ENCODE measurements at places on chromosomes 5 and 9.

DNA sequence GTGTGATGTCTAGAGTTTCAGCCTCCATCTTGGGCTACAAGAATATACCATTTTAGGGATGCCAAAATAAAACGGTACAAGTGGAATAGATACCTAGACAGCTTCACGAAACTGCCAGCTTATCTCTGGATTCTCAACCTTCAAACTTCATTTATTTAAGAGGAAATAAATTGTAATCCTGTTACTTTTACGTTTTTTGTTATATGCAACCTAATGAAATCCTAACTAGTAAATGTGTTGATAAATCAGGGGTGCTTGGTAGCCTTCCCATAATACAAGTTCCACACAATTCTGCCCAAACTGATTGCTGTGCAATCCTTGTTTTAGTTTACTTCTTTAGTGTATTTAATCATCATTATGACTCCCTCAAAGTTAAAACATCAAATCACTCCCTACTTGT lies 75.5 kb downstream of the SSBP2 start:
- peaks cover 3% of the 10 kb centered on the region for H3K4me1 ChIP-seq
- no peak for DNase-seq
- H3K4me3 ChIP-seq = no peak overlapping the region
- H3K36me3 ChIP-seq = no peaks in the 10 kb centered on the region

- H3K27ac ChIP-seq = no peak overlapping the region
- H3K27me3 ChIP-seq = peaks cover 17% of the 10 kb centered on the region
Observed at GRCh38 chr9:126499911-126500599, 113.7 kb upstream of the LMX1B start.

- no peaks in the 10 kb centered on the region for H3K27me3 ChIP-seq
- no peaks in the 10 kb centered on the region for H3K4me1 ChIP-seq
- H3K4me3 ChIP-seq = no peak overlapping the region
- no peak overlapping the region for H3K27ac ChIP-seq
- no peak for DNase-seq
Observed at GRCh38 chr5:29307478-29307877, 1886.0 kb upstream of the CDH6 start.

DNA sequence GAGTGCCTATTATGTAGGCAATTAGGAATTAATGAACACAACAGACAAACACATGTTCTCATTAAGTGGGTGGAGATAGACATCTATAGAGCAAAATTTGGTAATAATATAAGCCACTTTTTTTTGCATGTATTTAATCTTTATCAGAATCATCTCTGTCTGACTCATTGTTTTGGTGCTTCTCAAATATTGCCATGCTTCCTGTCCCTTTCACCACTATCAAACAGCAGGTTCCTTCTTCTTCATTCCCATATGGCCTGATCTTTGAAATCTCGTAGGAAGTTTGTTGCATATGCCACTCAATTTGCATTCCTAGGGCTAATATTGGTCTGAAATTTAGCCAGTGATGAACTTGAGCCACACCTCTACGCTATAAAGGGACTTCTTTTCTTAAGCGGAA lies 128.9 kb upstream of the SPEF2 start:
- H3K4me1 ChIP-seq = no peaks in the 10 kb centered on the region
- H3K27ac ChIP-seq = no peak overlapping the region
- H3K27me3 ChIP-seq = peaks cover 47% of the 10 kb centered on the region
- no peaks in the 10 kb centered on the region for H3K36me3 ChIP-seq

- H3K27me3 ChIP-seq = peaks cover 29% of the 10 kb centered on the region
- H3K4me1 ChIP-seq = no peaks in the 10 kb centered on the region
- no peak overlapping the region for H3K27ac ChIP-seq
- no peak for DNase-seq
Observed at GRCh38 chr5:91007780-91008402, 375.2 kb downstream of the ARRDC3 start.

DNA sequence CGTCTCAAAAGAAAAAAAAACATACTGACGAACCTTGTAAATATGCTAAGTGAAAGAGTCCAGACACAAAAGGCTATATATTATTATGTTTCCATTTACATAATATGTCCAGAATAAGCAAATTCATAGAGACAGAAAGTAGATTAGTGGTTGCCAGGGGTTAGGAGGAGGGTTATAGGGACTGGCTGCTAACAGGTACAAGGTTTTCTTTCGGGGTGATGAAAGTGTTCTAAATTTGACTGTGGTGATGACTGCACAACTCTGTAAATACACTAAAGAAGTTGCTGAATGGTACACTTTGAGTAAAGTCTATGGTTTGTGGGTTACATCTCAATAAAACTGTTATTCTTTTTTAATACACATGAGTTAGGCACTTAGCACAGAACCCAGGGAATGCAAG lies 98.8 kb downstream of the MYO10 start:
- H3K27ac ChIP-seq = no peak overlapping the region
- no peak overlapping the region for H3K4me3 ChIP-seq
- no peaks in the 10 kb centered on the region for H3K36me3 ChIP-seq
- H3K27me3 ChIP-seq = peaks cover 38% of the 10 kb centered on the region

- no peaks in the 10 kb centered on the region for H3K36me3 ChIP-seq
- no peak overlapping the region for H3K27ac ChIP-seq
- no peak overlapping the region for H3K4me3 ChIP-seq
- DNase-seq = no peak
- H3K27me3 ChIP-seq = no peaks in the 10 kb centered on the region
Observed at GRCh38 chr5:17180864-17181723, 36.3 kb upstream of the BASP1 start.

- no peak overlapping the region for H3K27ac ChIP-seq
- H3K27me3 ChIP-seq = no peaks in the 10 kb centered on the region
- H3K4me3 ChIP-seq = no peak overlapping the region
- no peaks in the 10 kb centered on the region for H3K36me3 ChIP-seq
- no peaks in the 10 kb centered on the region for H3K4me1 ChIP-seq
Observed at GRCh38 chr9:104503440-104503839, 623 bp upstream of the OR13F1 start.

DNA sequence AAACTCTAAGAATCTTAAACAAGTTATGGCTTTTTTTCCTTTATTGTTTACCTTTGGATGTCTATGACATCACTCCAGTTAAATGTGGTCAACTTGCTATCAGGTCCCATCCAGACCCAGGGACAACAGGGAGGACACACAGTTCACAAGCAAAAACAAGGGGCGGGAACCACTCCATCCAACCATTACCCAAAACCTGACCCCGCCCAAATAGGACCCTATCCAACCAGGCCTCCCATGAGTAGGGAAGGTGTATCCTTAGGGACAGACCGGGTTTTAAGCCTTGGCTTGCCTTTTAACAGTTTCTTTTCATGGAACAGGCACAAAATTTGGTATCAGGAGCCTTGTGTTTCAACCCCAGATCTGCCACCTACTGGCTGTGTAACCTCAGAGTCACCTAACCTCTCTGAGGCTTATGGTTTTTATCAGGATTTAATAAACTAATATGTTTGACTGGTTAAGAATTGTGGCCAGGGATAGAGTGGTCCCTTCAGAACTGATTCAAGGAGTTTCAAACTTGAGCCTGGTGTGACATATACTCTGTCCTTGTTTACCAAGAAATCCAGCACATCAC lies 127.7 kb upstream of the RAD23B start:
- peaks cover 32% of the 10 kb centered on the region for H3K27me3 ChIP-seq
- DNase-seq = no peak
- H3K4me3 ChIP-seq = no peak overlapping the region
- peaks cover 6% of the 10 kb centered on the region for H3K36me3 ChIP-seq
- H3K4me1 ChIP-seq = no peaks in the 10 kb centered on the region

DNA sequence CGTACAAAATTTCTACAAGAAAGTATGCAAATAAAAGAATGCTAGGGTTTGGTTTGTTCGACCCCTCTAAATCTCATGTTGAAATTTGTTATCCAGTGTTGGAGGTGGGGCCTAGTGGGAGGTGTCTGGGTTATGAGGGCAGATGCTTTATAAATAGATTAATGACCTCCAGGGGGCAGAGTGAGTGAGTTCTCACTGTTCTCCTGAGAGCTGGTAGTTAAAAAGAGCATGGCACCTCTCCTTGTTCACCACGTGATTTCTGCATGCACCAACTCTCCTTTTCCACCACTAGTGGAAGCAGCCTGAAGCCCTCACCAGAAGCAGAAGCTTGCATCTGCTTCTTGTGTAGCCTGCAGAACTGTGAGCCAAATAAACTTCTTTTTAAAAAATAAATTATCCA lies 50.4 kb upstream of the FAM170A start:
- no peak overlapping the region for H3K27ac ChIP-seq
- peaks cover 24% of the 10 kb centered on the region for H3K27me3 ChIP-seq
- no peak overlapping the region for H3K4me3 ChIP-seq
- H3K36me3 ChIP-seq = peaks cover 2% of the 10 kb centered on the region
- H3K4me1 ChIP-seq = no peaks in the 10 kb centered on the region
- no peak for DNase-seq

DNA sequence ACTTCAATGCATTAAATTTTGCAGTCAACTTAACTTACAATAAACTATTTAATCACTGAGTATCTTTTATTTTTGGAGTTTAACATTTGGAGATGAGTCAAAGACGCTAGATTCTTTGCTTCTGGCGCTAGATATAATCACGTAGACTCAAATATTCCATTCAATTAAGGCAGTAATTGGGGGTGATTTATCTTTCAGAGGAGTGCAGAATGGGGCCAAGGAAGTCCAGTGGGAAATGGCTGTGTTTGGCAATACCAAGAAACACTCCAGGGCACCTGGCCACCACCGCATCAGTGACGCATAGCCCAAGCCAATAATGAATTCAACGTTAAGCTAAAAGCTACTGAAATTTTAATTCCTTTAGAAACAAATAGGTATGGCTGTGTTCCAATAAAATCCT lies 81.2 kb downstream of the PHAX start:
- peaks cover 25% of the 10 kb centered on the region for H3K27me3 ChIP-seq
- H3K4me1 ChIP-seq = peaks cover 13% of the 10 kb centered on the region
- peaks cover 3% of the 10 kb centered on the region for H3K36me3 ChIP-seq
- H3K27ac ChIP-seq = no peak overlapping the region
- H3K4me3 ChIP-seq = no peak overlapping the region

DNA sequence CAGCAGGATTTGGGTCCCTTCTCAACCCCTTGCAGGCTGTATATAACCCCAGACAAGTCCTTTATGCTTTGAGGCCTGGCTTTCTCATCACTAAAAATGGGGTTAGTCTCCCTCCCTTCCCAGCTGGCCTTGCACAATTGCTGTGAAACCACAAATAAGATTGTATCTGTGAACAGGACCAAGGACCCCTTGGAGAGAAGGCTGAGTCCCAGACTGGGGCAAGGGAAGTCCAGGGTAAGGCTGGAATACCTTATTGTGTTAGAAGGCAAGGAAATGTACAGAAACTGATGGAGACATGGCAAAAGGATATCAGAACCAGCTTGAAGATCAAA lies 11.4 kb downstream of the MACROH2A1 start:
- peaks cover 1% of the 10 kb centered on the region for H3K36me3 ChIP-seq
- H3K27me3 ChIP-seq = no peaks in the 10 kb centered on the region
- H3K27ac ChIP-seq = peak overlapping the region; percentile 60
- no peak overlapping the region for H3K4me3 ChIP-seq
- no peak for DNase-seq

DNA sequence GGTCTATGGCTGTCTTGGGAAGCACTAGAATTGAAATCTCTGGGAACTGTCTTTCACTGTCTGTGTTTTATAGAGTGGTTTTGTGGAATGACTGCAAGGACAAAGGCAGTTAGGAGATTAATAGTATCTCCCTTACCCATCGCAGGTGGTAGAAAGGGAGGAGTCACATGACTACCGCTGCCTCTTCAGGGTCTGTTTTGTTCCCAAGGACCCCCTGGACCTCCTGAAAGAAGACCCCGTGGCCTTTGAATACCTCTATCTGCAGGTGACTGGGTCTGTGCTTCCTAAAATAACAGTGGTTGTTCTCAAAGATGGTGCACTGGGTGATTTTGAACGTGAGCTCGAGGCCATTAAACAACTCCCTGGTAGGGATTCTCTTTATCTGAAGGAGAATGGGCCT lies 22.8 kb upstream of the TRMT10B start:
- peaks cover 5% of the 10 kb centered on the region for H3K36me3 ChIP-seq
- peaks cover 58% of the 10 kb centered on the region for H3K27me3 ChIP-seq
- no peak overlapping the region for H3K4me3 ChIP-seq

DNA sequence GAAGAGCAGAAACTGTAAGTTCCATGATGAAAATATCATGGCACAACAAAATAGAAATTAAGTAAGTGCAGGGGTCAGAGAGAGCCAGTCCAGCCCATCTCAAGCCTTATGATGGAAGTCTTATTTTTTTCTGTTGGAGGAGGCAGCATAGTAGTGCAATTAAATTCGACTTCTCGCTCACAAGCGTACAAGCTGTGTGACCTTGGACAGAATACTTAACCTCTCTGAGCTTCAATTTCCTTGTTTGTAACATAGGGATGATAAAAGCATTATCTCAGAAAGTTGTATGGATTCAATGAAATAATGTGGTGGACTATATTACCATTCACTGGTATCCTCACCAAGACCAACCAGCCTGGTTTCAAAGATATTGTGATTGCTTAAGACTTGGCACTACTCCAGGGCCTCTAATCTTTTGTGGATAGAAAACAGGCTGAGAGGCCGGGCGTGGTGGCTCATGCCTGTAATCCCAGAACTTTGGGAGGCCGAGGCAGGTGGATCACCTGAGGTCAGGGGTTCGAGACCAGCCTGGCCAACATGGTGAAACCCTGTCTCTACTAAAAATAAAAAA lies 26.8 kb upstream of the MVB12B start:
- peaks cover 35% of the 10 kb centered on the region for H3K27me3 ChIP-seq
- no peaks in the 10 kb centered on the region for H3K36me3 ChIP-seq
- peaks cover 8% of the 10 kb centered on the region for H3K4me1 ChIP-seq
- H3K27ac ChIP-seq = no peak overlapping the region

DNA sequence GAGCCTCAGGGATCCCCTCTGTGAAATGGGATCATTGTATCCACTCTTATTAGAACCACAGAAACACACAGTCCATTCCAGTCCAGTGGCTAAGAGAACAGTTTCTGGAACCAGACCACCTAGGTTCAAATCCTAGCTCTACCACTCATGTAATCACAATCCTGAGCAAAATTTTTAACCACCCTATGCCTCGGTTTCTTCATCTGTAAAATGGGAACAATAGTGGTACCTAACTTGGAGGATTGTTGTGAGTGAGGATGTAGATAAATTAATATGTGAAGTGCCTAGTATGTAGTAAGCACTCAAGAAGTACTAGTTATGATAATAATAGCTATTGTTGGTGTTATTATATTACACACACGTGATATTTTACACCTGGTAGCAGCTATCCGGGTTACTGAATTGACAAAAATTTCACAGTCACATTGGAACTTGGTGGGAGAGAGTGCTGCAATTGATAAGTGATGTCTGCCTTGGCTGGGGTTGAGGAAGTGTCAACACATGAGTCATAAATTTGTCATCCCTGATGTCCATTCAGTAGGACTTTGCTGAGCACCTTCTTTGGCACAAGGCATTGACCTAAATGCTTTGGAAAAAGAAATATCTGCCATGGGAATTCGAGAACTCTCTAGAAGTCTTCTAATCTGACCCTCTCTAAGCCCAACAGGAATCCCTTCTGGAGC lies 68.4 kb downstream of the COL27A1 start:
- no peaks in the 10 kb centered on the region for H3K4me1 ChIP-seq
- no peak overlapping the region for H3K27ac ChIP-seq
- H3K27me3 ChIP-seq = peaks cover 7% of the 10 kb centered on the region
- no peak for DNase-seq

DNA sequence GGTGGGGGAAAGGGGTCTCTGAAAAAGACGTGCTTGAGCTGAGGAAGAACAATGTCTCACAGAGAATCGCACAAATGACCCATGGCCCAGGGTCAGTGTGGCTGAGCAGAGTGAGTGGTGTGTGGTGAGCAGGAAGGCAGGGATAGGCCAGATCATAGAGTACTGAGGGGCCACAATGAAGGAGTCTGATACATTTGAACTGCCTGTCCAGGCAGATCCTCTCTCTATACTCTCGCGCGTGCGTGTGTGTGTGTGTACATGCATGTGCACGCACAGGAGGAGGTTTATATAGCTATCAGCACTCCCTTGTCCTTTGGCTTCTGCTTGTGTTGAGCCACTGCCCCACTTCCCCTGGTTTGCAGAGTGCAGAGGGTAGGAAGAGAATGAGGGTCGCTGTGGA lies 294.0 kb downstream of the ZNF608 start:
- no peaks in the 10 kb centered on the region for H3K27me3 ChIP-seq
- H3K4me3 ChIP-seq = no peak overlapping the region
- H3K27ac ChIP-seq = no peak overlapping the region
- DNase-seq = no peak
- no peaks in the 10 kb centered on the region for H3K36me3 ChIP-seq
